ENCODE measurements at places on chromosomes 5 and 9. TPM values are rescaled to one million over a fixed set of nuclear protein-coding genes. Genes with fewer than 3 reads are reported as not detected.

The OR1J2 gene
- not detected for total RNA-seq

The TIFAB gene
- total RNA-seq, result not detected

The IFNA13 gene
- total RNA-seq, result not detected

The KCNV2 gene
- not detected for total RNA-seq

The FBP1 gene
- total RNA-seq, result not detected

The PCDHGB7 gene
- total RNA-seq, result 14.8 TPM

The LCN10 gene
- total RNA-seq, result not detected

The CENPP gene
- 2.5 TPM for total RNA-seq

The C5orf46 gene
- not detected for total RNA-seq

The LRRC19 gene
- total RNA-seq, result not detected

The GPR150 gene
- total RNA-seq, result not detected

The PCDHA12 gene
- not detected for total RNA-seq

The NR2F1-AS1 gene
- 13.4 TPM for total RNA-seq

The PCDHAC1 gene
- not detected for total RNA-seq

The C9orf50 gene
- not detected for total RNA-seq

The LCN1 gene
- total RNA-seq, result not detected

The ADAMTSL2 gene
- total RNA-seq, result 0.11 TPM

The GABRG2 gene
- not detected for total RNA-seq

The GRXCR2 gene
- not detected for total RNA-seq

The GRK6 gene
- total RNA-seq, result 30.4 TPM

The TNFAIP8 gene
- 9.9 TPM for total RNA-seq

The VLDLR gene
- 28.7 TPM for total RNA-seq

The PCDHB9 gene
- total RNA-seq, result 2.5 TPM

The SAPCD2 gene
- 5.4 TPM for total RNA-seq

The PRR16 gene
- total RNA-seq, result 33.0 TPM

The BHMT gene
- not detected for total RNA-seq

The IL3 gene
- total RNA-seq, result not detected

The GLDC gene
- total RNA-seq, result 0.11 TPM

The FBXL7 gene
- 8.7 TPM for total RNA-seq

The TMEM252 gene
- not detected for total RNA-seq

The CDO1 gene
- 0.89 TPM for total RNA-seq

The CKMT2 gene
- not detected for total RNA-seq

The MCC gene
- 8.8 TPM for total RNA-seq

The CAMLG gene
- 26.2 TPM for total RNA-seq

The KIAA0825 gene
- total RNA-seq, result 7.0 TPM

The CACFD1 gene
- total RNA-seq, result 8.5 TPM

The SPATA9 gene
- total RNA-seq, result not detected

The TSLP gene
- total RNA-seq, result not detected

The PCDHGA12 gene
- total RNA-seq, result 10.9 TPM

The PHF24 gene
- not detected for total RNA-seq

The SPINK1 gene
- not detected for total RNA-seq

The SOX30 gene
- total RNA-seq, result not detected

The EGR1 gene
- 19.0 TPM for total RNA-seq

Data from GM23248 (cell line).